ENCODE measurements at places on chromosomes 13 and 19. TPM values are rescaled to one million over a fixed set of nuclear protein-coding genes. Genes with fewer than 3 reads are reported as not detected.

GRCh38 chr19:17209126-17210036, 5.8 kb upstream of the USE1 start:
- peak; percentile 93 for DNase-seq

DNA sequence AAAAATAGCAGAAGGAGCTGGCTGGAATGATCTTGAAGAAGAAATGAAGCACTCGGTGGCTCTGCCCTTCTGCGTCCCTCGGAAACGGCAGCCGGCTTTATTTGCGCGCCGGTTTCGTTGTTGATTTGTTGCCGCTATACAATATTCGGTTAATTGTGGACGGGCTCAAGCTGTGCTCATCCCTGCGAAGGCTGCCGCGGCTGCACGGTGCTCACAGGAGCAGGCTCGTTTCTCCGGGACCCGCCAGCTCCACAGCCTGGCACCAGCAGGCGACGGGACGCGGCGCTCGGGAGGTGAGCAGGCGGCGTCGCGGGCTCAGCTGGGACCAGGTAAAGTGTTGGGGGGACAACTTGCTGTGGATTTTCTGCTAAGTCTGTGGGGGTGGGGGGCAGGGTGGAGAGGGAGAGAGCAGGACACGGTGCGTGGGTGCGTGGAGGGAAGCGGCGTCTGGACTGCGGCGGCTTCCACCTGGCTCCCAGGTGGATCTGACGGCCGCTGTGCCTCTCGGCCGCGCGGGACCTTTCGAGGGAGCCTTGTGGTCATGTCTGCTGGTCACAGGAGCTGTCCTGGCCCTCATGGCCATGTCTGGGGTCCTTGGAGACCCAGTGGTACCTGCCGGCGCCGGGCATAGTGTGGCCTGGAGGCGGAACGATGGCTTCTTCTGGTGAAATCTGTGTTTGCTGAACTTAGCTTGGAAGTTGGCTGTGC, 90.9 kb downstream of the TEX29 start:
- DNase-seq = no peak

DNA sequence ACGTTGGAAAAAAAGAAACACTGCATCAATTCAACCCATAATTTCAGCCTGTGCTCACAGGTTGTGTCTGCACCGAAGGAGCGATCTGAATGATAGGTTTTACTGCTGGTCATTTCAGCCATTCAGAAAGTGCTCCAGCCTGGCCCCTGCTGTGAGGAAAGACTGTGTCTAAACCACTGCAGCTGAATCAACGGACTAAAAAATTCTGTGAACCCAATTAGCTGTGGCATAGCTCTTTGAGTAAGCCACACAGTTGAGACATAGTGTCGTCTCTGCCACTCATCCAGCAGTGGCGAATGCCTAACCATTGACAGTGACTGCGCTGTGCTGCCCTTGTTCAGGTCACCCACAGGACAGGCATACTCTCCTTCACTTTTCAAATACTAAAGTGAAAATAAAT, 179.8 kb downstream of the COG6 start:
- no peak for DNase-seq

- peak; percentile 79 for DNase-seq
Measured at GRCh38 chr19:40055832-40056504, at the start of gene ZNF780B. Gene ZNF780B (minus strand): TSS chr19:40056231. CDS start chr19:40050332, 5,899 bp downstream.

GRCh38 chr19:49605605-49606004, 14.6 kb downstream of the PRR12 start:
- DNase-seq = no peak

DNA sequence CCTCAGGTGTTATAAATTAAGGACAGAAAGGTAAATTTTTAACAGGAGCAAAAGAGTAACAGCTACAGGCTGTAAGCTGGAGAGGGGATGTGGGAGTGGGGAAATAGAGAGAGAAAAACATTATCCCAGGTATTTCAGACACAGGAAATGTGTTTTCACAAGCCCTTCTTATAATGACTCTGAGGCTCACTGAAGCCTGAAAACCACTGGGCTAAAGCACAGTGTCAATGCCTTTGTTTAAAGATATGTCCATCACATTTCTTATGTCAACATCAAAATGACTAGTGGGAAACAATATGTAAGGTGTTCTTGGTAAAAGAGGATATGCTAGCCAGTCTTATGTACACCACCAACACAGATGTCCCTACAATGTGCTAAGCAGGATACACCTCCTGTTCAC, 365.9 kb downstream of the FGF14 start:
- no peak for DNase-seq

GRCh38 chr13:111906306-111906705, 160.6 kb upstream of the SOX1 start:
- DNase-seq = no peak

DNA sequence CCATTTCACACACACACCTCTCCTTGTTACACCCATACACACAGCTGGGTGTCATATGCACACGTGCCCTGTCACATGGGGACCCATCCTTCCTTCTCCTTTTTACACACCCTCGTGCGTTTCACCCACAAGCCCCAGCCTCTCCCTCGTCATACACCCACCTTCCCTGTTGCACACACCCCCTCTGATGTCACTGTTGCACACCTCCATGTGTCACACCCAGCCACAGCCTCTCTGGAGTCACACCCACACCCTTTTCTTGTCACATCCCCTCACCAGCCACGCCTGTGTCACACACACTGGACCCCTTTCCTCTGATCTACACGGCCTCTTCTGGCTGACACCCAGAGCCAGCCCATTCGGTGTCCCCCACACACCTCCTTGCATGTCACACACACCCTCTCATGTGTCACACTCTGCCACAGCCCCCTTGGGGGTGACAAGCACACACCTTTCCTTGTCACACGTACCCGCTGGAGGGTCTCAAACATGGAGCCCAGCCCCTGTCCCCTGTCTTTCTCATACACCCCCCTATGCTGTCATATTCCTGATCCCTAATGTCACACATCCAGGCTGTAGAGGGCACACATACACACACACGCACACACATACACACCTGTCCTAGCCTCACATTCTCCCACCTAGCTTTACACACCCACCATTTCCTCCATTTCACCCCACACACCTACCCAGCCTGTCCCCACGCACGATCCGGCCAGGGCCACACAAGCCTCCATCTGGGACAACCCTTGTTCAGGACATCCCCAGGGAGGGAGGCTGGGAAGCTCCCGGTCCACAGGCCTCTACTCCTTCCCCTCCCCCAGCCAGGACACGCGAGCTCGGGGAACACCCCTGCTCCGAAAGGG, 1.4 kb downstream of the NOVA2 start:
- DNase-seq = no peak

- DNase-seq = no peak
Measured at GRCh38 chr13:99367663-99368448, 60.7 kb upstream of the GPR183 start.

GRCh38 chr13:59279028-59279427, 884.7 kb downstream of the DIAPH3 start:
- no peak for DNase-seq

GRCh38 chr13:113468472-113469201, 15.3 kb upstream of the ADPRHL1 start:
- no peak for DNase-seq

DNA sequence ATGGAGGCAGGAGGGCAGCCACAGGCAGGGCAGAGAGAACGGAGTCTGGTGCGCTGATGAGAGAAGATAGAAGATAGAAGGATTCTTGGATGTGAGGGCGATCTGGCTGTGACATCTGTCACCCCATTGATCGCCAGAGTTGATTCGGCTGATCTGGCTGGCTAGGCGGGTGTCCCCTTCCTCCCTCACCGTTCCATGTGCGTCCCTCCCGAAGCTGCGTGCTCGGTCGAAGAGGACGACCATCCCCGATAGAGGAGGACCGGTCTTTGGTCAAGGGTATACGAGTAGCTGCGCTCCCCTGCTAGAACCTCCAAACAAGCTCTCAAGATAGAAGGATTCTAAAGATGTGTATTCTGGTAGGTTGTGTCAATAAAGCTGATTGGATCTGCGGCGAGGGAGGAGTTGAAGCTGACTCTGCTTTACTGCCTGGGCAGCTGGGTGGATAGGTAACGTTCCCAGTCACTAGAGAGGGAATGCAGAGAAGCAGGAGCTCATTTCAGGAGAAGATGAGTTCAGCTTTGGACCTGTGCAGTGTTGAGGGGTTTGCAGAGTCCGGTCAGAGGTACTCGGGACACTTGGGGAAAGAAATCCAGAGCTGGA, 5.1 kb downstream of the UBAC2 start:
- no peak for DNase-seq

- DNase-seq = no peak
Measured at GRCh38 chr19:7265963-7266362, 28.3 kb downstream of the INSR start.

GRCh38 chr13:24292481-24292880, 16.9 kb upstream of the C1QTNF9 start:
- no peak for DNase-seq

DNA sequence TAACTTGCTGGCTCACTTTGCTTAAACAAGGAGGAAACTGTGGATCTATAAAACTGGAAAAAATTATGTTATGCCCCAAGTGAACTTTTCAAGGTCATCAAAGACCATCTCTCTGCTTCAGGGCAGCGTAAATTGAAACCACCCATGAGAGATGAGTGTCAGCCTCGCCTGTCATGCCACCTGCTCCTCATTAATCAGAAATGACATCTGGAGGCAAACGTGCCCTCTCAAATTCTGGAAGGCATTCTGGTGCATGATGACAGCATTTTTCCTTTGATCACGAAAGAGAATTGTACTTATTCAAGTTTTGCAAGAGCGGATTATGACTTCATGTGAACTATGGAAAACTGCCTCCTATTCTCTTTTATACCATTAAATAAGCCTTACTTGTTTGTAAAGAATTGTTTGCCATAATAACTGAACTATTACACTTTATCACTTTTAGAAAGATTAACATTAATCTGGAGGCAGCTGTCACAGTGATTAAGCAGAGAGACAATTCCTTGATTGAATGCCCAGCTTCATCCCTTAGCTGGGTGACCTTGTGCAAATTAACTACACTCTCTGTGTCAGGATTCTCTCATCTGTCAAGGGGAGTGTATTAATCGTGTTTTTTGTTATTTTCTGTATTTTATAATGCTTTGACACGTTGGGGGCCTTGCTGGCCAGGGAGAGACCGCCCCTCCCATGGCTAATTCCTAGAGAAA, 17.0 kb upstream of the SACS start:
- no peak for DNase-seq

GRCh38 chr13:40598569-40598968, 67.9 kb downstream of the FOXO1 start:
- no peak for DNase-seq

DNA sequence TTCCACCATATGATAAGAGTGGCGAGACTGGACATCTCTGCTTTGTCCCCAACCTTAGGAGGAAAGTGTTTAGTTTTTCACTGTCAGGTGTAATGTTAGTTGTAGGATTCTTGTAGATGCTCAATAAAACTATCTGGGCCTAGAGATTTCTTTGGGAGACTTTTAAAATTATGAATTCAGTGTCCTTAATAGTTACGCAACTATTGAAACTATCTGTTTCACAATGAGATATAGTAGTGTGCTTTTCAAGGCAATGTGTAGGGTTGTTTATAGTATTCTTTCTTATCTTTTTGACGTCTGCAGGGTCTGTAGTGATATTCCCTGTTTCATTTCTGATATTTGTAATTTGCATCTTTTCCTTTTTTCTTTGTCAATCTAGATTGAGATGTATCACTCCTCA, 33.2 kb upstream of the F7 start:
- DNase-seq = no peak

GRCh38 chr19:29809795-29810503, 1.8 kb upstream of the CCNE1 start:
- DNase-seq = no peak

DNA sequence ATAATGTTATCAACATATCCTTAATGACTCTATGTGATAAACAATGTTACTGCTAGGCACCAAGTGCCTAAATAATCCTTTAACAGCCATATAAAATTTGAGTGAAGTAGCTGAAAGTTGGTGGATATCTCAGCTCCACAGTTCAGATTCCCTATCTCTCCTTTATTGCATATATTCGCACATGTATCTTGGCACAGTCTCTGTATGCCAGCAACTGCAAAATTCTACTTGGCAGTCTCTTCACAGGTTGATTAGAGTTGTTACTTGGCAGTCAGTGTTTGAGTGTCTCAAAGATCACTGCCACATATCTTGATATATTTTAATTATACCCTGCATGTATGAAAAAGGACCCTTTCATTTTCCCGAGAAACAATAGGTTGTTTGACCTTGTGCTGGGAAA, 879.3 kb downstream of the OLFM4 start:
- no peak for DNase-seq

- no peak for DNase-seq
Measured at GRCh38 chr13:51502153-51502651, 49.4 kb upstream of the INTS6 start.

GRCh38 chr19:344625-345319, at the start of gene MIER2:
Gene MIER2 (minus strand): TSS chr19:344796. CDS start chr19:344782, 14 bp downstream.
- peak; percentile 87 for DNase-seq

DNA sequence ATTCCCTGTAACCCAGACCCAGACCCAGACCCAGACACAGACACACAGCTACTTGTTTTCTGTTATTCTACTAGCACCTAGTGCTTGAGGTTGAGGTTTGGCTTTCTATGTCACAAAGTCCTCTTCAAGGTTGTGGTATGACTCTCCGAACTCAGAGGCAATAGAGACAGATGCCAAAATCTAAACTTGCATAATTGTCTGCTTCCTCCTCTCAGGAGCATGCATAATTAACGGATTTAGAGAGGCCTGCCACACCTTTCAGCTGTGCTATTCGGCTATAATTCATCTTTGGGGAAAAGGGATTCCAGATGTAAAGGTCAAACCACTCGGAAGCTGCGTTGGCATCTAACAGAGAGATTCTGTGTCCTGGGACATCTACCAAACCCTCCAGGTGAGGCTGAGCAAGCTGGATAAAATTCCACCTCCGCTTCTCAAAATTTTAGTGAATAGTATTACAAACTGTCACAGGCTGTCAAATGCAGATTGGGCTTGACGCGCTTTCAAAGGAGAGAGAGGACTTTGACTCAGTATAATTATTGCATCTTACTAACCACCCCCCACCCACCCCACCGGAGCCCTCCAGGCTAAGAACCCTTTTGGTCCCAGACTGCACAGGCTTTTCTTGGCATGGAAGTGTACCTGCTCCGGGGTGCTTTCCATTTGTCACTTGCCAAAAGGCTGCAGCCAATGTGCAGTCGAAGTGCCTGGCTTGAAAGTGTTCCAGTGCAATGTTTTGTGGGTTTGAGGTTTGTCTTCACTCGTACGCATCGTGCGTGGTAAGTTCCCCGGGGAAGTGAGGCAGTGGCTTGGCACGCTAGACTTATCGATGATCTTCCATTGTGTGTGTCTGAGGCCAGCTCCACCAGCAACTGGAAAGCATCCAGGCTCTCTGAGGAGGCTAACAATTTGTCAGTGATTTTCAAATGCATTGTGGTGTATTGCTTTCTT, 194.1 kb downstream of the TDRD3 start:
- no peak for DNase-seq

The MISP3 gene
- total RNA-seq = 3.9 TPM

The FAM174C gene
- 79.8 TPM for total RNA-seq

The TTC9B gene
- not detected for total RNA-seq

The MUC16 gene
- total RNA-seq = not detected

The CEACAM19 gene
- not detected for total RNA-seq

The CADM4 gene
- total RNA-seq = not detected

The PRR22 gene
- 10.6 TPM for total RNA-seq

The CASP14 gene
- not detected for total RNA-seq

The PEG3 gene
- total RNA-seq = not detected

The KASH5 gene
- 19.4 TPM for total RNA-seq

The IL11 gene
- total RNA-seq = 0.55 TPM

The ZNF560 gene
- not detected for total RNA-seq

The SIGLEC8 gene
- total RNA-seq = not detected

The ZNF77 gene
- 6.8 TPM for total RNA-seq
